ENCODE measurements at places on chromosomes 12 and 14.

DNA sequence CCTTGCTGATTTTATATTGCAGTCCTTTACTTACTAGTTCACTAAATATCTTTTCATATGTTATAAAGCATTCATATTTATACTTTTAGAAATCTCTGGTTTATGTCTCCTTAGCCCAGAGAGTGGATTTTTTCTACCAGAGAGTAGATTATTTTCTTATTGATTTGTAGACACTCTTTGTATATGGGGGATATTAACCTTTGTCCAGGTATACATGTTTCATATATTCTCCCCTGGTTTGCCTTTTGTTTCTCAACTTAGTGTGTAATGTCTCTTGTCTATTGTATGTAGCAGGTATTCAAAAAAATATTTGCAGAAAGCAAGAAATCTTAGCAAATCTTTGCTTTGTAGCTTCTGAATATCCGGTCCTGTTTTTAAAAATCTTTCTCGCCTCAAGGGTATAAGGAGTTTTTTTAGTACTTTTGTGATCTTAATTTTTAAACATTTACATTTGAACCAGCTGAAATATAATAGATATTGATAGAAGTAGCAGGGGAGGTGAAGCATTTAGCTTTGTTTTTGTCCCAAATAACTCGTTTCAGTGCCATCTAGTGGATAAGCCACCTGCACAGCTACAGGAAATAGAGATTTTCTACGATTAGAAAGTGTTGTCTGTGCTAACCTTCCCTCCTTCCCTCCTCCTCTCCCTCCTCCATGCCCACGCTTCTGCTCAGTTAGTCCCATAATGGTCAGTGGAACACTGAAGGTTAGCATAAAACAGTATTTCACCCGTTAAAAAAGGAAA lies 97.0 kb downstream of the PHETA1 start:
- no peak for DNase-seq

DNA sequence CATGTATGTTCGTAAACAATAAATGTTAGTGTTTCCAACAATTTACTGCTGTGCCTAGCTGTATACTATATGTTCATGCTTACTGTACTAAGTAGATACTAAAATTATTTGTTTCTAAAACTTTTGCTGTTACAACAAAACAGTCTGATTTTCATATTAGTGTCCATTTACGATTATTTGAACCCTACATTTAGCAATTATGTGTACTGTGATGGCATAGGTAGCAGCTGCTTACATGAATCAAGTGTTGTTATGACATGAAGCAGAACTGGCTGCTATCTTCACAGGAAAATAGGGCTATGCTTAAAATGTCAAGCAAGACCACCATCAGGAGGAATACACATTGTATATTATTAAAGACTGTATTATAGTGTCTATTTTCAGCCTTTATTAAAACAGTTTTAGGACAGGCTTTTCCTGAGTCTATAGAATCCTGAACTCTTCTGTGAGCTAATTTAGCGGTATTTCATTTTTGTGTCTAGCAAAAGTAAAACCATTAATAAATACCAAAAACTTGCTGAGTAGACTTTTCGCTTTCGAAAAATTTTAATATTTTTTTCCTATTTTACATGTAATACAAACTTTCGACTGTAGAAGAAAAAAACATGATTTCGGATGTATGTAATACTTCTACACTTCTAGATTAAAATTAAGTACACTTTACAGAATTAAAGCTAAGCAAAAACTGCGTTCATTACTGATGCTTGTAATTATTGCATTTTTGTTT lies 1.1 kb upstream of the WDR89 start:
- no peak for DNase-seq

- no peak for DNase-seq
Measured at GRCh38 chr12:70151993-70152392, 91.2 kb upstream of the CNOT2 start.

DNA sequence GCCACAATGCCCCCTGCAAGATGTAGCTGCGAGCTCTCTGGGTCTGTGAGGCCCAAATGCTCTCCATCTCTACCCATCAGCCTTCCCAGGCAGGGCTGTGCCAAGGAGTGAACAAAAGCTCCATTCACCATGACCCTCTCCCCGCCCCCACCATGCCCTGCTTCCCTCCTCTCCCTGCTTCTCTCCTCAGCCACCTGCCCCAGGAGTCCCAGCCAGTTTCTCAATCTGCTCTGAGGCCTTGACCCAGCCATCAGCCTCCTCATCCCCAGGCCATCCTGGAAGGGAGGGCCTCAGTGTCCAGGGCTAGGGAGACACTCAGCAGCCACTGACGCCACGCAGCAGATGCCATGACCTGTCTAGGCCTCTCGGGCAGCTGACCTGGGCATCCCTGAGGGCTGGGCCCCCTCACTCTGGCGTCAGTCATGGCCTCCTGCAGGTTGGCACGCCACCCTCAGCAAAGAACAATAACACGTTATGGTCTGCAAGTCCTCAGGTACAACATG lies 8.5 kb upstream of the KRT5 start:
- no peak for DNase-seq

DNA sequence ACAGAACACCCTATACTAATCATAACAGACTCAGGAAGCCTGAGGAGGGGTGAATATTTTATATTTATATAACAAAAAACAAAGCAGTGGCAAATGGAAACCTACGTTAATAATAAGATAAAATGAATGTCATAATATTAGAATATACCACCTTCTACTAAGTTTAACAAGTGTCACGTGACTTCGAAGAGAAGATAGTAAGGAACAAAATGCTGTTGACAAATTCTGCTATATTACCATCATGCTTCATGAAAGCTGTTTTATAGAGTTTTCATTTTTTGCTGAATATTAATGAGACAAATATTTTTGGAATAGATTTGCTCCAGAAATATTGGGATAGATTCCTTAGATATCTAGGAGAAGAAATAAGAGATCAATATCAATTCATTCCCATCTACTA lies 450.6 kb upstream of the DCN start:
- DNase-seq: no peak

GRCh38 chr14:55547650-55548315 lies 32.2 kb upstream of the KTN1 start:
- no peak for DNase-seq

GRCh38 chr12:122459211-122459610 lies 36.7 kb upstream of the CLIP1 start:
- no peak for DNase-seq

DNA sequence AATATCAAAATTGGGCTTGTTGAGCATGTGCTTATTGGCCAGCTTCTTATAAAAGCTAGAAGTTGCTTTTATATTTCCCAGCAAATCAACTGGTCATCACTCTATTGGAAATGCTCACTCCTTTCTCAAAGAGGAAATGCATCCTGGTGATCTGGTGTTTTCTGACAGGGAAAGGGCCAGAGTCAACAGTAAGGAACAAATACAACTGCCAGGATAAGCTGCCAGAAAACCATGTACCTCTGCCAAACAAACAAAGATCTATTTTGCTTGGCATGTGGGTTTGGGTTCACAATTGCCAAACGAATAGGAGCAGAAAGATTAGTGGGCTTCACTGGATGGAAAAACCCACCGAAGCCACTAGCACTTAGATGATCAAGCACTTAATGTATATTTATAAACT lies 126.9 kb upstream of the PDZRN4 start:
- DNase-seq: no peak

- DNase-seq: no peak
Measured at GRCh38 chr12:103805655-103806360, 35.2 kb downstream of the NT5DC3 start.

- DNase-seq: no peak
Measured at GRCh38 chr12:57940052-57940914, 1.1 kb upstream of the ATP23 start.

DNA sequence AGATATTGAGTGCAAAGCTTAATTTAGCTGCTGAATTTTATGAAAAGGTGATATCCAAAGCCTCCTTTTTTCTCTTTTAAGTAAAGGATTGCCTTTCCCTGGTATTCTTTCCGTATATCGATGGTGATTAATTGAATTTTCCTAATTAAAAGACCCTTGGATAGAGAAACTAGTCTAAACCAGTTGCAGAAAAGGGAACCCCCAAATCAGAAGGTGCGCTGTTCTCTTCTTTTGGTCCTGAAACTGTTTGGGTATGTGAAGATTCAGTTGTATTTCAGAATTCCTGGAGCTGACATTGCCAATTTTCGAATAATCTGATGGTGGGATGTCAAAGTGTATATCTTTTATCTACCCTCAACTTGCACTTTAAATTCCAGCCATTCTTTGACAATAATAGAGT lies 1.9 kb downstream of the GPHN start:
- DNase-seq: no peak

- DNase-seq: no peak
Measured at GRCh38 chr14:93789228-93790130, 1.2 kb upstream of the PRIMA1 start.

DNA sequence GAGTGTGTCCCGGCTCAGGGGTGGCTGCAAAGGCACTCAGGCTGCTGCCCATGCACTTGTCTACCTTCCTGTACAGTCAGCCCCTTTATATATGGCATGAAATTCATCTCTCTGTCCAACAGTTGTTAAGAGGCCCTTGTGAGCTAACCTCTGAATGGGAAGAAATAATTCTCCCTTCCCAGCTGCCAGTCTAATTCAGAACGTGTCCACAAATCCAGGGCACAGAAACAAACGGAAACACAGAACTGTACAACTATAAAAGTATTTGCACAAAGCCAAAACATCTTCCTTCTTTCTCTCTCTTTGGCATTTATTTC lies 849 bp downstream of the KRT5 start:
- DNase-seq: no peak

- DNase-seq: no peak
Measured at GRCh38 chr12:39503439-39503838, 60.5 kb upstream of the KIF21A start.

- DNase-seq: no peak
Measured at GRCh38 chr12:7485095-7485494, 18.5 kb downstream of the CD163 start.

- DNase-seq: no peak
Measured at GRCh38 chr12:47407463-47408129, 298.2 kb downstream of the RPAP3 start.

DNA sequence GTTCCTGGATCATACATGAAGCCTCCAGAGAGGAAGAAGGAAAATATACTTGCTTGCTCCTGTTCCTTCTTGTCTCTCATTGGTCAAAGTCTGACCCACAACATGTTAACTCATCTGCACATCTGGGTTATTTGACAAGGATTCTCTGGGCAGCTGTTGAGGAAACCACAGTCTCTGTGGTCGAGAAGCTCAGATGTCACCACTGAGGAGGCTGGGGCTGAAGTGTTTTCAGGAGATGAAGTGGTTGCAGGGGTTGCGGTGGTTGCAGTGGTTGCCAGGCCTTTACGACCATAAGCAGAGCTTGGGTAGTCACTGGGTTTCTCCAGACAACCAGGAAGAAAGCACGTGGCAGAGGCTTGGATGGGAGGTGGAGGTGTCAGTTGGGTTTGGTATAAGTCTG lies 265.0 kb upstream of the LRIG3 start:
- no peak for DNase-seq

DNA sequence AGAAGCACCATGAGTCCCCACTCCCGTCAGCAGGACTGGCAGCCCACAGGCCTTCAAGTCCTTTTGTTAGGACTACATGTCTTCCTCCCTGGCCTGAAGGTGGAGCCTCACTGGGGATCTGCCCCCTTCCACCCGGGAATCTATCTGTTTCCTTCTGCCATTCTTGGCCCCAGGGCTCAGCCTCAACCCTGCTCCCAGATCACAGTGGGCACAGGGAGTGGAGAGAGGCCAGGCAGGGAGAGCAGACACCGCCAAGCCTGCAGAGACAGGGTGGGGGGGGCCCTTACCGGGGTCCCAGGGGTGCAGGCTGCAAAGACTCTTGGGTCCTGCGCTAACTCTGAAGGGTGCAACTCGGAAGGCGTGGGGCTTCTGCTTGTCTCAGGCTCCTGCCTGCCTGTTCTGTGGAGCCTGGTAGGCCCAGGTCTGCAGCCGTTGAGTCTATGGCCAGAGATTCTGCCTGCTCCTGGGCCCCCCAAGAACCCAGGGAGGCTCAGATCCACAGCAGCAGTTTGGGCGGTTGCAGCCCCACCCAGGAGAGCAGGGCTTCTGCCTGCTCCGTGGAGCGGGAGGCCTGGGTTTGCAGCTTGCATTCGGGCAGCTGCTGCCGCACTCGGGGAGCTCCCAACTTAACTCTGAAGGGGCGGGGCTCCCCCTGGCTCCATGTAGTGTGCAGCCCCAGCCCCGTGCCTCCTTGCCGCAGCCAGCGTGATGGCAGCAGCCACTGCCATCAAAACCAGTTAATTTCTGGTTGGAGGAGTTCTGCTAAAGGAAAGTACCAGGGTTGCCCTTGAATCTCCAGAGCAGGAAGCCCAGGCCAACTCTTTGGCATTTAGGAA lies 21.7 kb upstream of the PLBD1 start:
- no peak for DNase-seq

DNA sequence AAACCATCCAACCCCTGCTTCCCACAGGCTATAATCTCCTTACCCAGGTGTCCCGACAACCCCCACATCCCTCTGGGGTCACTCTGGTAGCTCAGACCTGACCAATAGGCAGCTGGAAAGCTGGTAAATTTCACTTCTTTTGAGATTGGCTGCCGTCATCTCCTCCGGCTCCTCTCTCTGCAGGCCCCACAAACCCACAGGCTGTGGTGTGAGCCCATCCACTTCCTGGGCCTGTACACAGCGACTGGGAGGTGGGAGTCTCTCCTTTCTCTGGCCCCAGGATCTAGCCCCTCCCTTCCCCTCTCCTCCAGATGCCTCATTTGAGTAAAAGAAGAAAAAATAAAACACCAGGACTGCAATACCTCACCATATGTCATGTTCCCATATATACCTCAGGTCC lies 709 bp downstream of the INHBC start:
- DNase-seq: no peak

GRCh38 chr12:101748907-101749306 lies 9.6 kb upstream of the SYCP3 start:
- no peak for DNase-seq

DNA sequence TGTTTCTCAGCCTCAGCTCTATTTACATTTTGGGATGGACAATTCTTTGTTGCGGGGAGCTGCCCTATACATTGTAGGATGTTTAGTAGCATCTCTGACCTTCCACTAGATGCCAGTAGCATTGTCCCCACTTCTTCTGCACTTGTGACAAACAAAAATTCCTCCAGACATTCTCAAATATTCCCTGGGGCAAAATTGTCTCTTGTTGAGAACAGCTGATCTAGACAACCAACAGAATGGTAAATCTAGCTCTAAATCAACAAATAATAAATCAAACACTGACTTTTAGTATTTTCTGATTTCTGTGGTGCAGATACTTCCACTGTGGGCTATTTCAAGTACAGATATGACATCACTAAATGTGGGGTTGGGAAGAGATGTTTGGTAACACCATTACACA lies 60.7 kb downstream of the MSRB3 start:
- no peak for DNase-seq

DNA sequence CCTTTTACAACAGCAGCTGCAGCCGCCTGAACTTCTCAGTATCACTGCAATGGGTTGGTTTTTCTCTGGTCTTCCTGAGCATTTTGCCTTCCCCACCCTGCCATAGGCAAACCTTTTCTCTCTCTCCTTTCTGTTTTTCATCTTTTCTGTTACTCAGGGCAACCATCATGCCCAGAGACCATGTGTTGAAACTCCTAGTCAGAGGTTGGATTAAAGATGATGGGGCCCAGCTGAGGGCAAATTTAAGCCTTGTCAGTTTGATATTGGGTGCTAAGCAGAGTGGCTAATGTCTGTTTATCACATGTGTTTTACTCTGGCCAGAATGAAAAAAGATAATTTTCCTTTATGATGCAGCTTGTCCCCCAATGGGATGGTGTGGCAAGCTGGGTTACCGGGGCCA lies 107.9 kb upstream of the PMCH start:
- DNase-seq: no peak
